Stimulated activated CD4-positive, alpha-beta T cell treated with anti-CD3 and anti-CD28 coated beads, Interleukin-15, amount 100 ng/mL, for 48 hours (primary cell): ENCODE measurements at places on chromosomes 1 and 21.

DNA sequence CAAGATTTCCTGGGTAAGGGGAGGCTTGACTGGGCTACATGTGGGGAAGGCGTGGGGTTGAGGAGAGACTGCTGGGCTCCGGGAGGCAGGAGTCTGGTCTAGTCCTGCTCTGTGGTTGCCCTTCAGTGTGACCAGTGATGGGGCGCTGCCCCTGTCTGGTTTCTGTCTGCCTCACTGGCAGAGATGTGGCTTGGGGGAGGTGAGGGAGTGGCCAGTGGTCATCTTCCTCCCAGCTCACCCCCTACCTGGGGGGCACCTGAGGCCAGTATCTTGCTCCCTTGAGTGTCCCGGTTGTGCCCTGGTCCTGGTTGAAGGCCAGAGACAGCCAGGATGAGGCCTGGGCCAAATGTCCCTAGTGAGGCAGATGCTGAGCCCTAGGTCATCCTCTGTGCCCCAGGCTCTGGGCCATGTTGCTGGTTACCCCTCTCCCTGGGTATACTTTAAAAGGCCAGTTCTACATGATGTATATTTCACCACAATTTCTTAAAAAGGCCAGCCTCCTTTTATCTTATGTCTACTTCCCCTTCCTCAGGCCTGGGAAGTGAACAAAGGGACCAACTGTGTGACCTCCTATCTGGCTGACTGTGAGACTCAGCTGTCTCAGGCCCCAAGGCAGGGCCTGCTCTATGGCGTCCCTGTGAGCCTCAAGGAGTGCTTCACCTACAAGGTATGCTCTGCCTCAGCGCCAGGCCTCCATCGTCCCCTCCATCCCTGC is 10.5 kb downstream of the FAAH start:
- no peak for DNase-seq

GRCh38 chr1:225651872-225652728 is 823 bp downstream of the ENAH start:
- DNase-seq, result no peak

DNA sequence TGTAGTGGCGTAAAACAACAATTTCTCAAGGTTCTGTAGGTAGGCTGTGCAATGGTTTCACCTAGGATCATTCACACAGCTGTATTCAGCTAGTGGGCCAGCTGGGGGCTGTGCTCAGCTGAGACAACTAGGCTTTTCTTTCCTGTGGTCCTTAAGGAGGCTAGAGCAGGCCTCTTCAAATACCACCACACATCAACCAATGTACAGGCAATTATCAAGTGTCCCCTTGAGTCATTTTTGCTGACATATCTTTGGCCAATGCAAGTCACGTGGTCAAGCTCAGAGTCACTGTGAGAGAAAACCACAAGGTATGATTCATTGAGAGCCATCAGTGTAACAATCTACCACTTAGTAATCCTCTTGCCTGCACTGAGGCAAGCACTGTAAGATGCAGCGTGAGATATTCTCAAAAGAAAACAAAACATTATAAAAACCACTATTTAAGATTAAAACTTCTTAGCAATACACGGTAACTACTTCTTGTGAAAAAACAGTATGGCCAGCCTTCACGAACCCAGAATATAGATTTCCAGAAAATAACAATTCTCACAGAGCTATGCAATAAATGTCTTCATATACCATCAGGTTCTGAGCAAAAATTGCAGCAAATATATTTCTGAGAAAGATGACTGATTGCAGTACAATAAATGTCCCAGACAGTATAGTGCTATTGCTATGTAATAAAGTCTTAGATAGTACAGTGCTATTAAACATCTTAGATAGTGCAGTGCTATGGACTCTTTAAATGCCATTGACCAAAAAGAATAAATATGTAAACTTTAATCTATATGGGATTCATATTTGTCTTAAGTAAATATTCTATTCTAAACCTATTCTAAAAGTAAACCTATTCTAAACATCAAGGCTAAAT is 55.3 kb downstream of the NME7 start:
- peak; percentile 9 for DNase-seq

DNA sequence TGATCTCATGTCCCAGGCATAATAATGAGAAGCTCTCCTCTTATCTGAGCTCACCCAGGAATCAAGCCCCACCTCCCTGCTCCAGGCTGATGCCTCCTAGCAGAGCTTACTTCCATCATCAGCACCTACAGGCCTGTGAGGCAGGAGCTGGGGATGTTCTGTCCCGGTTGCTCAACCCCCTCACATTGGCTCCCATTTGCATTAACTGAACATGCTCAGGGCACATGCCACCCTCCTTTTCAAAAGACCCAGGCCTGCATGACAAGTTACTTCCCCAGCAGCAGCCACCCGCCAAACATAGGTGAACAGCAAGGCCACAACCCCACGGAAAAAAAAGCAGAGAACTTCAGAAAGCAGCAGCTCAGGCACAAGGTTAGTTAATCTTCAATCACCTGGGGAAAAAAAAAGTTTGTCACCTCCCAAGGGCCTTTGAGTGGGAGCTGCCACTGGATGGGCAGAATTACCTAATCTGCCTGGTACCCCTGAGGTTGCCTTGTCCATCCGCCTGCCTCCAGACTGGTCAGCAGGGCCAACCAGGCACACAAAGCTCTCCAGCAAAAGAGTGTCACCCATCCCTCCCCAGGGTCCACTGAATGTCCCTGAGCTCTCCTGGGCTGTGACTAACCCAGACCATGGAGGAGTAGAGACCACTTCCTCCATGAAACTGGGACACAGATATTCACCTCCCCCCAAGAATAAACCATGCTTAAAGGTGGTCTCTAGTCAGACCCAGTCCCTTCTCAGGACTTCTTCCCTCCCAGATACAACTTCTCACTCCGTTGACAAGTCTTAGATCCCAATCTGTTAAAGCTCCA is 4.4 kb downstream of the KCNN3 start:
- no peak for DNase-seq

DNA sequence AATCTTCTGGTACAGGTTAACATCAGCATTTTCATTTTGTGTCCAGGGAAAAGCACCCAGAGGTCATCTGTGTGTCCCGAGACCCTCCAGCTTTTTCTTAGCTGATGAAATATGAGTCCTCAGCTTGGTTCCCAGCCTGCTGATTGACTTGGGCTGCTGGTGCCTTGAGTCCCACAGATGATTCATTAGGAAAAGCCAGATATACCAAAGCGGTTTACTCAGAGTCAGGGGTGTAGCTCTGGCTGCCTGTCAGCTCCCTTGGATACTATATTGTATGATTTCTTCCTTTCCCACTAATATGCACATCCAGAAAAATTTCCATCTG is 43.7 kb upstream of the MAB21L3 start:
- DNase-seq, result no peak

DNA sequence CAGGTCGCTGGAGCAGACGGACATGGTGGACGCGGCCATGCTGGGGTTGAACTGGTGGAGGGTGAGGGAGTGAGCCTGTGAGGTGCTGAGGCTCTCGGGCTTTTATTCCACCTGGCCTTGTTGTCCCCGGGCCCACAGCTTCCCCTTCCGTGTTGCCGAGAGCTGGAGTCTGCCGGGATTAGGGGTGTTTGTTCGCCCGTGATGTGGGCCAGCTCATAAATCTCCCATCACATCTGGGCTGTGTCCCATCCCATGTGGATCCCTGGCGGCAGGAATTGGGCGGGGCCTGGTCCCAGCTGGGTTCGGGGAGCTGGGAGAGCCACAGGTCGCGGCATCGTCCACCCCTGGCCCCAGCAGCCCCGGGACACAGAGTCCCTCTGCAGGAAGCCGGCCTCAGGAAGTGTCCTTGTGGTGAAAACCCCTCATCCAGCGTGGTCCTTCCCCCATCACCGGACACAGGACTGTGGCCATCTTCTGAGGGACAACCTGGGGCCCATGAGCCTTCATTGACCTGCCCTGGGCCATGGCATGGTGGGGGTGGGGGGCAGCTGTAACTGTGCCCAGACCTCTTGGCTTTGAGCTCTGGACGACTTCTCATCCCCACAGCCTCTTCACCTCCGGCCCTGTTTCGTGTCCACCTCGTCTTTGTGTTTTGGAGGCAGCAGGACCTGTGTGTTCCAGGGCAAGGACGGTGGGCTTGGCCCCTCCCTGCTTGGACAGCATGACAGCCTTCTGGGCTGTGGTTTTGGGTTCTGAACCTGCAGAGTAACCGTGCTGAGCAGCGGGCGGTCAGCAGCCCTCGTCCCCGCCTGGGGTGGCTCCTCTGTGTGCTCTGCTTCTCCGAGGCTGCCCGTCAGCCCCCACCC is at the start of gene KRTAP10-6:
KRTAP10-6 (minus strand) TSS at position 60 of the 866 bp plus-strand sequence; CDS start at position 39, 21 bp downstream.
- DNase-seq, result no peak

DNA sequence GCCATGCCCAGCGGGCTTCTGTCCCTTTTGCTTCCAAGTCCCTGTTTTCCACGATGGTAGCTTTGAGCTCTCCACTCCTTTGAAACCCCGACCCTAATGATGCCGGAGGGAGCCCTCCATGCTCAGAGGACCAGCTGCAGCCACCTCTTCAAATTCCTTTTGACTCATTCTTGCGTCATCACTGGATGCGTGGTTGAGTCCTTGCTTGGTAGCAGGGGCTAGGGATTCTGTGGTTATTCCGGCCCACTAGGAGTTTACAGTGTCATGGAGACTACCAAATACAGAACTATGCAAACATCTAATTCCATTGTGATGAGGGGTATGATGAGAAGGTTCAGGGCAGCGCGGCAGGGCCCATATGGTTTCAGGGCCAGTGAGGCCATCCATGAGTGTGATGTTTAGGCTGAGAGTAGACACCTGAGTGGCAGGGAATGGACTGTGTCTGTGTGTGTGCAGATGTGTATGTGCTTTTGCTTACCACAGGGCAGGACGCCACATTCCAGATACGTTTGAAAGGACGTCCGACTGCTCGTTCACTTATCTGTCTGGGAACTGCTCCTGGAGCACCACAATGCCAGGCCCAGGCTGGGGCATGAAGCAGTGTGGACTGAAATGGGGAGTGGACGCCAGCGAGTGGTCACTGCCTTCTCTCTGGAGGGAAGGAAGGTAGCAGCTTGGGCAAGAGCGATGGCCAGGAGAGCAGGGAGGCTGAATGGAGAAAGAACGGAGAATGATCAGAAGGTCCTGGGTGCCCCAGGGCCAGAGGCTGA is 30.4 kb upstream of the ZBTB21 start:
- DNase-seq, result no peak

DNA sequence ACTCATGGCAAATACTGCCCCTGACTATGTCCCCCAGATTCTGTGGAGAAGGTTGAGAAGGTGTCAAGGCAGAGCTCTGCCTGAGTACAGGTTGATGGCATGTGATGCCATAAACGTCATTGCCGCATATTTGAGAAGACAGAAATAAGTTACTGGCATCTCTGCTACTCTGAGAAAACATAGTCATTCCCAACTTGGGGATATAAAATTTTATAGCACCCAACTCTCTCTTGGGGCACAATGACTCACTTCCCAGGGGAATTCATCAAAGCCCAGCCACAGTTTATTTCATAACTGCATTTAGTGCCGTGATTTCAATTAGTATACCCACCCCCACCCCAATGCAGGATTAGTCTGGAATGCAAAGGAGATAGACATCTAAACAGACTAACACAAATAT is 101.9 kb upstream of the TNR start:
- DNase-seq, result no peak

GRCh38 chr1:93002781-93003180 is 41.5 kb upstream of the DIPK1A start:
- no peak for DNase-seq

DNA sequence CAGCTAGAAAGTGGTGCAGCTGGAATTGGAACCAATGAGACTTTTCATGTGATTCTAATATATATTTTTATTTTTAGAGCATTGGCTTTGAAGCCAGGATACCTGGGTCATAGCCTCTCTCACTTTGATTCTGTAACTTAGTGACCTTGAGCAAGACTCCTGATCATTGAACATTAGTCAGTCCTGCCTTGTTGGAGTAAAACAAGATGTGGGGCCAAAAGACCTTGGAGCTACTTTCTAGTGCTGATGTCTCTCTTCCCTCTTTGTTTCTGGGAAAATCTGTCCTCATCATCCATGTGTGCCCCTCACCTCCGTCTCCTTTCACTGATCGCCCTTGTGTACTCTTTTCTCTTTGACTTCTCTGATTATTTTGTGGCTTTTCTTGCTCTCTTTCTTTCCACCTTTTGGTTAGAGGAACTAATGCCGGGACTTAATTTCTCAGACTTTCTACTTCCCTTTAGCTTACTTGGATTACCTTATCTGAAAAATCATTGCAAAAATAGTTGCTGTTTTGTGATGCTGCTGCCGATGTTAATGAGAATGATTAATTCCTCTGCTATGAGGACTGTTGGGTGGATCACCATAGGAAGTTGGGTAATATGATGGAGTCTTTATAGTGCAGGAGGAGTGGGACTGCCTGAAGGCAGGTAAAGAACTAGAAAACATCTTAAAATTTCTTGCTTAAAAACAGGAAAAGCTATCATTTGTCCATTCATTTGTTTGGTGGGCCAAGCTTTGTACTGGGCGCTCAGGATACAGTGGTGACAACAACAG is 72.0 kb downstream of the NOS1AP start:
- no peak for DNase-seq

GRCh38 chr1:3651930-3652547 is at the start of gene TP73:
Gene TP73, plus strand, starts transcription at chr1:3652516. Its CDS starts 29,850 bp downstream, at chr1:3682366.
- DNase-seq, result no peak

GRCh38 chr1:107524301-107524700 is 383.5 kb downstream of the NTNG1 start:
- no peak for DNase-seq

DNA sequence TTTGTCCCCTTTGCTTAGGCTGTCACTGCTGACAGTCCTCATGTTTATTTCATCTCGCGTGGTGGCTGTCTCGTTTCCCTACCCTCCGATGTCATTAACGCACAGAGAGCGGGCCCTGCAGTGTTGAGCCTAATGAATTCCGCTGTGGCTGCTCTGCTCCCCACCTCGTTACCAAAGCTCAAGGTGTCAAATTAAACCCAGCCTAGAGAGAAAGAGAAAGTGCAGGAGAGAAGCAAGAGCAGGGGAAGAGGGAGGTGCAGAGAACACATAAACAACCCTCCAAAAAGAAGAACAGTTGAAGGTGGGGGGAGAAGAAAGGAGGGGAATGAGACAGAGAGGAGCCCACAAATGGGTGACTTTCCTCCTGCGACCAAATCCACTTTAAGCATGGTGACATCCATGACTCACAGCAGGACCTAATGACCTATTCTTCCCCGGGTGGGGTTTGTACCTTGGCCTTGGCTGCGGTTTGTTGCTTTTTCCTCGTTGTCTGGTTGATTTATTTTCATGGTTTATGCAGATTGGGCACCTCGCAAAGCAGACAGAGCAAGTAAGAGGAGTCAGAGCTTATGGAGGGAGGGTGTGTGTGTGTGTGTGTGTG is 92.5 kb downstream of the PBX1 start:
- no peak for DNase-seq

DNA sequence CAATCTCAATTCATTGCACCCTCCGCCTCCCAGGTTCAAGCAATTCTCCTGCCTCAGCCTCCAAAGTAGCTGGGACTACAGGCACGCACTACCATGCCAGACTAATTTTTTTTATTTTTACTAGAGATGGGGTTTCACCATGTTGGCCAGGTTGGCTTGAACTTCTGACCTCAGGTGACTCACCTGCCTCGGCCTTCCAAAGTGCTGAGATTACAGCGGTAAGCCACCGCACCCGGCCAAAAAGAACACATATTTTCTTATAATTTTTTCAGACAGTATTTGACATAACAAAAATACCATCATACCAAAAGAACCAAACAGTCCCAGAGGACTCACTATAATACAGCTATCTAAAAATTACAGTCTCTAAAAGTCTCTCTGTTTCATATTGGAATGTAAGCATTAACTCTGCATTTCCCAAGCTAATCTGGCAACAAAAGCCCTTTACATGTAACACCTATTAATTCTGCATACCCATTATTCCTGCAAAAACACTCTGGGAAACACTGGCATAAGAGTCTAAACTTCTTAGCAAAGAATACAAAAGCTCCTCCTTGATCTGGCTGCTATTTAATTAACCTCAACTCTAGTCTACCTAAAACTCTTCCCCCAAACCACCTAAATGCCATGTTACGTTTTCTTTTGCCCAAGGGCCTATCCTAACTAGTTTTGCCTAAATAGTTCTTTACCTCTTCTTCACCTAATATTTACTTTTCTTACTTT is 26.9 kb downstream of the WDR26 start:
- DNase-seq, result no peak
